Dermis blood vessel endothelial cell (primary cell): ENCODE measurements at places on chromosomes 2 and 18. TPM values are rescaled to one million over a fixed set of nuclear protein-coding genes. Genes with fewer than 3 reads are reported as not detected.

The DAPL1 gene
- total RNA-seq, result not detected in 2 replicates

The COL4A4 gene
- total RNA-seq, result 0.05 and 0.17 TPM in 2 replicates

The C1QL2 gene
- not detected in 2 replicates for total RNA-seq

The FIGN gene
- under 0.01 and 0.23 TPM in 2 replicates for total RNA-seq

The ZNF519 gene
- total RNA-seq, result 2.6 and 5.4 TPM in 2 replicates
